ENCODE measurements at places on chromosomes 16 and 17.

DNA sequence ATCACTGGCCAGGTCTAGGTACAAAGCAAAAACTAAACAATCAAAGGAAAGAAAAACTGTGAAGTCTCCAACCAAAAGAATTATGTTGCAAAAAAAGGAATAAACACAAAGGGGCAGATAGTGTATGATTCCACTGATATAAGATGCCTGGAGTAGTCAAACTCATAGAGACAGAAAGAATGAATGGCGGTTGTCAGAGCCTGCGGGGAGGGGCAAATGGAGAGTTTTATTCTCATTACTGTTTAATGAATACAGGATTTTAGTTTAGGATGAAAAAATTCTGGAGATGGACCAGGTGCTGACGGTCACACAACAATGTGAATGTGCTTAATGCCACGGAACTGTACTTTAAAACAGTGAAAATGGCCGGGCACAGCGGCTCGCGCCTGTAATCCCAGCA lies 20.7 kb downstream of the STAT5B start:
- no peak for DNase-seq

- no peak for DNase-seq
Measured at GRCh38 chr16:57784334-57784733, 18.0 kb downstream of the KIFC3 start.

- no peak for DNase-seq
Measured at GRCh38 chr16:47970291-47970931, 185.4 kb downstream of the ABCC12 start.

- DNase-seq: no peak
Measured at GRCh38 chr16:101586-101985, 23.6 kb downstream of the MPG start.

DNA sequence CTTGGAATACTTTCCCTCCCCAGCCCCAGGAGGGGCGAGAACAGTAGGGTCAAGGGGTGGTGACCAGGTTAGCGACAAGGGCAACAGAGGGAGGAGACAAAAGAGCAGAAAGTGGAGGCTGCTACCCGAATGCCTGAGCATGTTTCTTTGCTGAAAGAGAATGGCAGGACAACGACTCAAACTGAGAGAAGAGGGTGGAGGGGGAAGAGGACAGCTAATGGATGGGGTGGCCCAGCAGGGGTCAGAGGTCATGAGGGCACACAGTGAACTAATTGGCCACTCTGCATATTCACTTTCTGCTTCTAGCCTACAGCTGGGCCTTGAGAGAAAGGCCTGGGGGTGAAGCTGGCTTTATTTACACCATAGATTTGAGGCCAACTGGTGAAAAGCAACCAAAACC lies 19.1 kb upstream of the DDX52 start:
- no peak for DNase-seq

GRCh38 chr17:15157051-15157450 lies 108.1 kb downstream of the PMP22 start:
- no peak for DNase-seq

GRCh38 chr17:10294180-10294579 lies 78.6 kb downstream of the MYH13 start:
- DNase-seq: no peak

- no peak for DNase-seq
Measured at GRCh38 chr17:45222289-45222995, 757 bp downstream of the FMNL1 start.

GRCh38 chr17:57561072-57561861 lies 183.8 kb downstream of the CCDC182 start:
- DNase-seq: no peak

GRCh38 chr17:41439375-41439774 lies 1.4 kb downstream of the KRT38 start:
- DNase-seq: no peak

DNA sequence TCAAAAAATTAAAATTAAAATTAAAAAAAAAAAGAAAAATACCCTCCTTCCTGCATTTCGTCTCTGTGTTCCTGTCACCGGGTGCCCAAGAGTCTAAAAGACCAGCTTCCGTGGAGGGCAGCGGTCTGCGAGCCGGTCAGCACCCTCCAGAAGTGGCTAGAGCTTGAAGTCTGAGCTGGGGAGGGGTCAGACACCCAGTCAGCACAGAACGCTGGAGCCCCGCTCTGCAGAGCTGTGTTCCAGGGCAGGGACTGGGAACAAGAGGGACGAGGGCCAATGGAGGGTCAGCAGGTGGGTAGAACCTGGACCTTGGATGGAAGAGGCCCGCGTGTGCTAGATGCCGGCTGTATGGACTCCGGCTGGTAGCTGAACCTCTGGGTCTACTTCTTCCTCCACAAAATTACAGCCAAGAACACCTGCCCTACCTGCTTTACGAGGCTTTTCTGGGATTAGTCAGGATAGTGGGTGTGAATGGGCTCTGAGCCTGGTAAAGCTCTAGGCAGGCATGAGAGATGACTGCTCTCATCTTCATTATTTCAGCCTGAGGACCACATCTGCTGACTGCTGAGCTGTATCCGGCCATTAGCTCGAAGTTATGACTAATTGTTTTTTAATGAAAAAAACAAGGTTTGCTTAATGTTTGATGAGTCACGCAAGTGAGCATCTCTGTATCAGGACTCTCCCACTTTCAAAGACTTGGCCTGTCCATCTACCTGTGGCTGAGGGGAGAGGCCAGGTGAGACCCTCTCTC lies 5.9 kb downstream of the TRPV1 start:
- no peak for DNase-seq

DNA sequence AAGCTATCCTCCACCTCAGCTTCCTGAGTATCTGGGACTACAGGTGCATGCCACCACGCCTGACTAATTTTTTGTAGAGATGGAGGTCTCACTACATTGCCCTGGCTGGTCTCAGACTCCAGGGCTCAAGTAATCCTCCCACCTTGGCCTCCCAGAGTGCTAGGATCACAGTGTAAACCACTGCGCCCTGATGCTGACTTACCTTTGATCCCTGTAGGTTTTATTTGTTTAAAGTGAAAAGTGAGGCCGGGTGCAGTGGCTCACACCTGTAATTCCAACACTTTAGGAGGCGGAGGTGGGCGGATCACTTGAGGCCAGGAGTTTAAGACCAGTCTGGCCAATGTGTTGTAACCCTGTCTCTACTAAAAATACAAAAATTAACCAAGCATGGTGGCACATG lies 8.7 kb downstream of the PSKH1 start:
- DNase-seq: no peak

DNA sequence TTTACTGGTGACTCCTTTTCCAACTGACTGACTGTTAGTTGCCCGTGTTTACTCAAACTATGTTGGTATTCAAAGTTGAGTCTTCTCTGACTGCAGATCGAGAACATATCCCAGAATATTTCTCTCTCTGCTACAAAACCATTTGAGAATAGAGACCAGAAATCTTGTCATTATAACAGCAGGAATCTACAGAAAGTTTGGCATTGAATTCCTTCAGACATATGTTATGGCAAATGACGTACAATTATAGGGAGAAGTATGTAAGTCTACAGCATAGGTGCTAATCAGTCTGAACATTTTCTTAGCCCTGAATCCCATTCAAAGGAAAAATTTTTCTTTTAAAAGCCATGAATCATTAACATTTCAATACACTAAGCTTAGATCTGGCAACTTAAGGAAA lies 239.8 kb upstream of the SOX9 start:
- no peak for DNase-seq

DNA sequence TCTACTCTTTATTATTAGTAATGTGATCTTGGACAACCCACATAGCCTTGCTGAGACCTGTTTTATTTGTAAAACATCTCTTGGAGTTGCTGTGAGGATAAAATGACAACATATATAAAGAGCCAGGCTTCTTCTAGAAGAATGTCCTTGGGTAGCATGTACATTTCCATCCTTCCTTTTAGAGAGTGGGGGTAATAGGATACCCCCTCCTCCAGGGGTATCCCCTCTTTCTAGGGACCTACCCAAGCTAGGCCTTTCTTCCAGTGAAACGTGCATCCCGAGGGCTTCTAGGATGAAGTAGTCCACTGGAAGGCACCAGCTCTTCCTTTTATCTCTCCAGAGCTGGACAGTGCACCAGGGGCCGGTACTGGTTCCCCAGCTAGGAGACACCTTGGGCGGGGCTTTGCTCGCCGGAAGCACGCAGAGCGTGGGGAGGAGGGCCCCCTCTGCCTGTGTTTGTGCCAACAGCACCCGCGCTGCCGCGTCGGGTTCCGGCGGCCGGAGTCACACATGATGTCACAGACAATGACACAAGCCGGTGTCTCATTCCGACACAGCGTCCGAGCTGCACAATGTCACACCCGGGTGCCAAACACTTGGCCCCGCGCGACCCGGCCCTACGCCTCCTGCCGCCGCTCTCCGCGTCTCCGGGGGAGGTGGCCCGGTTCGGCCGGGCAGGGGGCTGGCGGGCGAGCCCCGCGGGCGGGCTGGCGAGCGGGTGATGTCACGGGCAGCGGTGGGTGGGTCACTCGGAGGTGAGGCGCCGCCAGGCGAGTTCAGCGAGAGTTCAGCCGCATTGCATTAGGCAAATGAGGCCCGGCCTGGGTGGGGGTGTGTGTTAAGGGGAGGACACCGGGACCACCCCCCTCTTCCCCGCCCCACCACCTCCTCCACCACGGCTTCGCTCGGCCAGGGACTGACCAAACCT lies 23.4 kb downstream of the GJD3 start:
- no peak for DNase-seq

GRCh38 chr16:4574919-4575705 lies 19.0 kb downstream of the C16orf96 start:
- no peak for DNase-seq

DNA sequence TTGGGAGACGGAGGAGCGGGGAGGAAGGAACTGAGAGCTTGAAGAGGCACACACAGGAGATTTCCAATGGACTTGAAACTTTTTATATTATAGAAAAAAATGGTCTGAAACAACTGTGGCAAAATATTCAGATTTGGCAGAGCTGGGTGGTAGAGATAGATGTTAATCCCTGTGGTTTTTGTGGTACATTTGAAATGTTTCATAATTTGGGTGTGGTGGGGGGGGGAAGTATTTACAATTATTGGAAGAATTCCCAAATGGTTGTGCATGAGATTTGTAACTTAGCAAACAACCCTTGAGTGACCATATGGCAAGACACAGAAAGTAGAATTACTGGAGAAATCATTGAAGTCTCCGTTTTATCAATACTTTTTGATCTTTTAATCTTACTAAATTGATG lies 588.8 kb upstream of the PSMD7 start:
- DNase-seq: no peak

GRCh38 chr17:15262291-15263205 lies 2.6 kb downstream of the PMP22 start:
- DNase-seq: no peak

DNA sequence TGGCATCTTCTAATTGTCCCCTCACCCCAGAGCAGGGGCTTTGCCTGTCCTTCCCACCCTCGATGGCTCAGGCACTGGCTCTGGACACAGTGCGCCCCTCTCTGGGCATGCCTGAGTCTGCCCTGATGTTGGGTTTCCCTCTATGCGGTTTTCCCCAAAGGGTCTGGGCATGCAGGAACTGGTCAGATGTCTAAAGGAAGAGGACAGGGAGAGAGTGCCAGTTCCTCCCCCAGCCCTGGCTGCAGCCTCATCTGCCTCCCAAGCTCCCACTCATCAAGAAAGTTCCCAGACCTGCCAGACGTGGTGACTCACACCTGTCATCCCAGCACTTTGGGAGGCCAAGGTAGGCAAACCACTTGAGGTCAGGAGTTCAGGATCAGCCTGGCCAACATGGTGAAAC lies 41.3 kb upstream of the PABPN1L start:
- no peak for DNase-seq

GRCh38 chr16:87764600-87765472 lies 950 bp downstream of the KLHDC4 start:
- no peak for DNase-seq

- DNase-seq: no peak
Measured at GRCh38 chr17:29617125-29617480, 5.6 kb downstream of the CORO6 start.

GRCh38 chr17:36862116-36862920 lies 75.0 kb upstream of the LHX1 start:
- DNase-seq: no peak

DNA sequence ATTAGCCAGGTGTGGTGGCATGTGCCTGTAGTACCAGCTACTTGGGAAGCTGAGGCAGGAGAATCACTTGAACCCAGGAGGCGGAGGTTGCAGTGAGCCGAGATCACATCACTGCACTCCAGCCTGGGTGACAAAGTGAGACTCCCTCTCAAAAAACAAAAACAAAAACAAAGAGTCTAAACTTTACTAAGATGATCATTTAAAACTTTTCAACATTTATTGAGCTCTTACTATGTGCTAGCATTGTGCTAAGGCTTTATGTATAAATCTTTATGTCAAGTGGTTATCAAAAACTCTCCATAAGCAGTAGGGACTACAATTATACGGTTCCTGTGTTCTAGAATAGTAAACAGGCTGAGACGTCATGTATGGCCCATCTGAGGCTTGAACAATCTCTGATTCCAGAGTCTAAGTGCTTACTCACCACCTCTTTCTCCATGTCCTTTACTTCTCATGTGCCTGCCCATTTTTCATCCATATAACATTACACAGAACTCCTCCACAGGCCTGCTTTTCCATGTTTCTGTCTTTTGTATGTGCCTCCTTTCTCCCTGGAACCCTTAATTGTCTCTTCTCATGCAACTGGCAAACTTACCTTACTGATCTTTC lies 66.7 kb downstream of the NUP88 start:
- DNase-seq: no peak

- DNase-seq: no peak
Measured at GRCh38 chr16:69017036-69017783, 88.2 kb upstream of the HAS3 start.

DNA sequence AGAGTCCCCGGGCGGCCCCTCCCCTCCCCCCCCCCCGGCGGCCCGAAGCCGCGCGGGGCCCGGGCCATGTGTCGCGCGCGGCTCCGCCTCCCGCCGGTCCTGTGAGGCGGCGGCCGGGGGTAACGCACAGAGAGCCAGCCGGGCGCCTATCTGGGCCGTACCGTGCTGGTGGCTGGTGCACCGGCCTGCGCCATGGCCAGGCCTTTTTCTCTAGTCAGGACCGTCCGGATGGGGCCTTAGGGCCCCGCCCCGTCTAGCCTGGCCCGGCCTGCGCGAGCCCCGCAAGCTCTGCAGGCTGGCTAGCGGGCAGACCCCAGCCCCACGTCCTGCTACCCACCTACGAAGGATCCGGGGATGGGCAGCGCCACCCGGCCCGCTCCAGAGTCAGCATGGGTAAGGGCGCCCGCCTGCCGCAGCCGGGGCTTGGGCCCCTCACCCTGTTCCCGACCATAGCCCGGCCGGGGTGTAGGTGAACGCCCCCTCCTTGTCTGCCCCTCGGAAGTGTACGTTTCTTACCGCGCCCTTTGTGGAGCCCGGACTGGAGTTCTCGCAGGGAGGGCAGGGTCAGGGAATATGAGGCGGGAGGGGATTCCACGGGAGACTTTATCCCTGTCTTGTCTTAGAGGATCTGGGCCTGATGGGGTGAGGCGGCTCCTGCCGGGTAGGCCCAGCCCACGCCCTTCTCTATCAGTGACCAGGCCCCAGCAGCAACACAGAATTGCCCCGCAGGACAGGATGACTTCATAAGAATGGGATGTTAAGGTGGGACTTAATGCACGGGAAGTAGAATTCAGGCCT lies at the start of gene CENPT:
TSS of gene CENPT (minus strand) at position 630 of the 798 bp plus-strand sequence. CDS start 13,834 bp downstream, outside the sequence.
- DNase-seq: no peak

- peak; percentile 90 for DNase-seq
Measured at GRCh38 chr16:28538733-28539596, at the start of gene NUPR1. TSS of gene NUPR1 (minus strand) at chr16:28538974. CDS start at chr16:28538907, 67 bp downstream.
